ENCODE measurements at places on chromosomes 12 and 14.

DNA sequence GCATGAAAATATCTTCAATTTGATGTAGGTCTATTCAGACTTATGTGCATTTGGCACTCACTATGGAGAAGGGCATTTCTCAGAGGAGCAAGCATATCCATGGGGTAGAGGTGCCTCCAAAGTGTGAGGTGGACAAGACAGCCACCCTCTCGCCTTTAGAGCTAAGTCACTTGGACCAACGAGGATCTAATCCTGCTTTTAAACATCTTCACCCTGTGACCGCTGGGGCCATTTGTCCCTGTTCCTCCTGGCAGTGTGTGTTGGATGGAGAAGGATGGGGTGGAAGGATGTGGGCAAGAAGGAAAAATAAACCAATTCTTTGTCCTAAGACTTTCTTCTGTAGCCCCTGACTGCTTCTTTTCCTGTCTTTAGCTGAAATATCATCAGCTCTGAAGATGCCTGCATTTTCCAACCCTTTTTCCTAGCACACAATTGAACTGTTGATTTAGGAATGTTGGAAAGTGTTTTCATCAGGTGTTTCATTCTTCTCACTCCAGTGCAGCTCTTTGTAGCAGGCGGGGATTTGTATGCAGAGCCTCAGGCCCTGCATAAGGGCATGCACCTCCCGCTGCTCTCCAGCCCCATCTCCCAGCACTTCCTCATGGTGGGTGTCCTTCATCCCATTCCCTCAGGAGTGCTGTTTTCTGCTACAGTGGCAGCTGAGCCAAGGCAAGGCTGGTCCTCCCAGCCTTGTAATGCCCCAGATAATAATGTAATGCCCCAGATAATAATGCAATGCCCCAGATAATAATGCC is 5.3 kb downstream of the FGF6 start:
- no peak for DNase-seq

DNA sequence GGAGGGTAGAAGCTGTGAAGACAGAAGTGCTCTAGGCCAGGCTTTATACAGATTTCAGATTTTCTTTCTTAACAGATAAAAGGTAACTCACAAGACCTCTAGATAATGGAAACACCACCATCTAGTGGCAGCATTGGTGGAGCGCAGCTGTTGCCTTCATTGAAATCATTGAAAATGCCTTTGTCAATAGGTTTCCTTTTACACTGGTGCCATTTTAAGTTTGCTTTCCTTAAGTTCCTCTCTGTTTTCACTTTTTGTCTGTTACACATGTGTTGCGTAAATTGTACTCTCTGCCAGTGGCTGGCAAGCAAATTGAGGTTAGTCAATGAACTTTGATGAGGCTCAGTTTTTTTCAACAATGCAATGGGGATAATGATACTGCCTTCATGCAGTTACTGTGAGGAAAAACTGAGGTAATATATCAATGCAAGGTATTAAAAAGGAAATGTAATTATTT is 31.1 kb downstream of the ALDH1L2 start:
- peak; percentile 34 for DNase-seq

- no peak for DNase-seq
Observed at GRCh38 chr12:53219292-53219955, 12.4 kb upstream of the ITGB7 start.

- DNase-seq, result no peak
Observed at GRCh38 chr14:104933746-104934733, 9.4 kb downstream of the PLD4 start.

DNA sequence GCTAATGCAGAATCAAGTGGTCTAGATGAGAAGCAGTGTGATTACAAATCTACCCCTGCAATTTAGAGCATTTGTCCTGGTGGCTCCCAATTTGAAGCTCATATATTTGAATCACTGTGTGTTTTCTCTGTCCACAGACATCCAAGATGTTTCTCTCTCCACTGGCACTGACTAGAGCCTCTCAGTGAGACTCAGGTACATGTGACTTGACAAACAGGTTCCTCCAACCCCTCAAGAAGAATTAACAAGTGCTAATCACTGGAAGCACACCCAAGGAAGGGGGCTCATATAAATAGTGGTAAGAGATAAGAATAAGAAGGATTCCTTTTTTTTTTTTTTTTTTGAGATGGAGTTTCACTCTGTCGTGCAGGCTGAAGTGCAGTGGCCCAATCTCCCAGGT is 20.5 kb downstream of the OR10G2 start:
- DNase-seq, result no peak

- DNase-seq, result no peak
Observed at GRCh38 chr12:132202929-132203721, 58.9 kb downstream of the NOC4L start.

DNA sequence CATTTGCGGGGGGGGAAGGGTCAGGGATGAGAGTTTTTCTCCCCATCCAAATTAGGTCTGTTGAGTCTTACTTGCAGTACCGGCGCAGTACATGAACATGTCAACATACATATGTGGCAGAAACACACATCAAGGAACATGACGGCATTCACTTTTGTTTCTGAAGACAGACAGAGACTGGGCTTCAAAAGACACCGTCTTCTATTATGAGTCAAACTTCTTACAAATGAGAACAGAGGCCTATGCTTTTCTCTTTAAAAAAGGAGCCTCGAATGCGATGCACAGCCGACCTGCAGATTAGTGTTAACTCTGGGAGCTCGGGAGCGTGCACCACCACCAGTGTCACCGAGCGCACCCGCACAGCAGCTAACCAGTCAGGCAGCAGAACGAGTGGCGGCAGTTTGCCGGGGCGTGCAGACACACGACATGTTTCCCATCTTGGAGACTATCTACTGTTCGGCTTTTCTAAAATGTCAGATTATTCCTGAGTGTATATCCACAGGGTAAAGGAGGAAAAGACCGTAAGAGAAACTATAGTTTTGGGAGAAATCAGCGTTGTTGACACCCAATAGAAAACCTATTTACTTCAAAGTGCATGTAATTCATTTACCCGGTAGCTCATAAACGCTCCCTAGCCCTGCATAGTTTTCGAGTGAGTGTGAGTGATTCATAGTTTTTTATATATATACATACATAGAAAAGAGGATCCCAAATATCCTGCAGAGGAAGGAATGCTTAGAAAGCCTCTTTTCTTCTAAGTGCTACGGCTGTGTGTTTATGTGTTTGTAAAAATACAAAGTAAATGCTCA is 33.0 kb downstream of the UBR7 start:
- DNase-seq, result no peak

DNA sequence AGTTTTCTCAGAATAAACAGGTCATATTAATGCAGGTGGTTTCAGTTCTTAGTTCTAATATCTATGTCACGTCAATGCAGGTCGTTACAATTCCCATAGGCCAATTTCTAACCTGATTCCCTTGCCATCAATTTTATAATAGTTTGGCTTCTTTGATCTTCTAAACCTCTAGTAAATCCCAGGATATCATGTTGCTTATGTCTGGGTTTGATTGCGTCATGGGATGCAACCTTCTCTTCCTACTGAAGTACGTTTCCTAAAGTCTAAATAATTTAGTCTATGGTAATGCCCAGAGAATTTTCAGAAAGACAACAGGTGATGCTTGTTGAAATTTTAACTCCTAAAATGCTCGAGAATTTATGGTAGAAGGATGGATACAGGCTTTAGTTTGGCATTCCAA is 19.2 kb downstream of the TAS2R7 start:
- no peak for DNase-seq

- DNase-seq, result no peak
Observed at GRCh38 chr14:71730471-71730870, 201.8 kb upstream of the RGS6 start.

DNA sequence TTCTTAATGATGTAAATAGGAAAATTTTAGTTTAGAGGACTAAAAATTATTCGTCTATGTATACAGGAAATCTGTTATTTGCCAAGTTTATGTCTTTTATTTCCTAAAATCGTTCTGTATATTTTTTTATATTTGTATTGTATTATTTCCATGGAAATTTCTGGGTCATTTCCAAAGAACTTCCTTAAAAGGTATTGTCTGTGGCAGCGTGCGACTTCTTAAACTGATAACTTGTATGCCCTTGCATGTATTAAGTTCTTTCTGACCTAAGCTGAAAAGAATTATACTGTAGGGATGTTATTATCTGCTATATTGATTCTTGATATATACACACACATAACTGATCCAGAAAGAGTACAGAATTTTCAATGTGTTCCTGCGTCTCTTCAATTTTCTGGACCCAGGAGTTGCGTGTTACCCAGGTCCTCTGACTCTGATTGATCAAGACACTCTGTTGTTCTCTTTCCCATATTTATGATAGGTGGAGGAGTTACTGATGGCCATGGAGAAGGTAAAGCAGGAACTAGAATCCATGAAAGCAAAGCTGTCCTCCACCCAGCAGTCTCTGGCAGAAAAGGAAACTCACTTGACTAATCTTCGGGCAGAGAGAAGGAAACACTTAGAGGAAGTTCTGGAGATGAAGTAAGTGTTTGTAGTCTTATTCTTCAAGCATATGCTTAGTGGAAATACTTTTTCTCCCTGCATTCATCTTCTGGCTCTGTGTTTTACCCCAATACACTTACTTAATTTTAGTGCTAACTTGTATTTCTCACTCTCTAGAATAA is 298.5 kb downstream of the ERC1 start:
- no peak for DNase-seq

DNA sequence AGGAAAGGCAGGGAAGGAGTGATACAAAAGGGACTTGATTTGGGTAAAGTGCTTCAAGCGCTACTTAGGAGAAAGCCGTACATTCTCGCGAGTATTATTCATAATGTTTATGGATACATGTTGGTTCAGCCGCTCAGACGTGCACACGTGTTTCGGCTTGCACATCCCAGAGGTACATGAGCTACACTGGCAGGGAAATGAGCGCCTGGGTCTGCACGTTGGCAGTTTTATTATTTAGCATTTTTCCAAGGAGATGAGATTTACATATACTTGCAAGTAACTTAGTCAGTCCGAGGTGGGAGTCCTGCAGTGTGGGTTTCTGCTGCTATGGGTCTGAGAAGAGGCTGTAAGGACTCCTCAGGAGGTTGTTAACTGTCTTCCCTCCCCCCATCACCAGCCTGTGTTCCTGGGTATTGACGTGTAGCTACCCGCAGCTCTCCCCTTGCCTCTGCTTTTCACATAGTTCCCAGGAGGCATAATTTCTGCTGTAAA is 1.5 kb downstream of the PRKCH start:
- no peak for DNase-seq

DNA sequence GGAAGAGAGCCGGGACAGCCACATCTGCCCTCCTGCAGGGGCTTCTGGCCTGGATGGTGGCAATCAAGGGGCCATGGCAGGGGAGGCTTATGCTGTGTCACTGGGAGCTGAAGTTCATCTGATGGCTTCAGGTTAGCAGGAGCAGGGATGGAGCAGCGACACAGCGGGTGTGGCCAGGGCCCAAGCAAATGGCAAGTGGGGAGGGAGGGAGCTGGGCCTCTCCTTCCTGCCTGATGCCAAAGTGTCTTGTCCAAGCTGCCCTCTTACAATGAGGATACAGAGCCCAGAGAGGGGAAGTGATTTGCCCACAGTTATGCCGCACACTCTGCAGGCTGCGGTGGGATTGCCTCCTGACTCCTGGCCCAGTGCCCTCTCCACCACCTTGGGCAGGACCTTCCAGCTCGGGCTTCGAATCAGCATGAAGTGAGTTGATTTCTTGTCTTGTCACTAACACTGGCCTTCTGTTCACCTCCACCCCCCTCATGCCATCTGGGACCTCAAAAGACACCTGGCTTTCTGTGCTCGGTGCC is 51.3 kb downstream of the IQSEC3 start:
- DNase-seq, result no peak

- DNase-seq, result no peak
Observed at GRCh38 chr12:76943008-76943407, 64.2 kb upstream of the CSRP2 start.

- no peak for DNase-seq
Observed at GRCh38 chr14:33934043-33934750, 16.7 kb downstream of the EGLN3 start.

DNA sequence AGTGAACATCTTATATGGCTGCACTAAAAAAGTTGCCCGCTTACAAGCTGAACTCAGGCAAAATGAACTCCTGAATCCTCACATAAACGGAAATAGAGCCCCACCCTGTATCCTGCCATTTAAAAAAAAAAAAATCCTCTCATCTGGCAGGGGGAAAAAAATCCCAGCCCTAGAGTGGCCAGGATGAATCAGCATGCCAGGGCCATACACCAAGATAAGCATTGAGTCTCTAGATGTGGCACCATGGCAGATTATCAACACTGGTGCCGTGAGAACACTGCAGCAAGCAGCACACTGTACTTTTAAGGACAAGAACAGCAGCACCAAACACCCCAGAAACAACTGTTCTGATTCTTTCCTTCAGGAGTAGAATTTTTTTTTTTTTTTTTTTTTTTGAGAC is 65.5 kb downstream of the RASSF3 start:
- DNase-seq, result no peak

GRCh38 chr14:77498120-77498979 is at the start of gene ISM2:
TSS of gene ISM2 (minus strand) at chr14:77498816. CDS start at chr14:77498793, 23 bp downstream.
- peak; percentile 9 for DNase-seq

GRCh38 chr12:5889381-5890047 is 55.5 kb downstream of the ANO2 start:
- no peak for DNase-seq

- DNase-seq, result no peak
Observed at GRCh38 chr12:115962216-115962615, 315.3 kb downstream of the MED13L start.

GRCh38 chr14:93137864-93138263 is 22.1 kb upstream of the ITPK1 start:
- no peak for DNase-seq

GRCh38 chr12:89733579-89734201 is 25.1 kb upstream of the ATP2B1 start:
- no peak for DNase-seq

- DNase-seq, result no peak
Observed at GRCh38 chr12:47303207-47303606, 223.4 kb upstream of the AMIGO2 start.

DNA sequence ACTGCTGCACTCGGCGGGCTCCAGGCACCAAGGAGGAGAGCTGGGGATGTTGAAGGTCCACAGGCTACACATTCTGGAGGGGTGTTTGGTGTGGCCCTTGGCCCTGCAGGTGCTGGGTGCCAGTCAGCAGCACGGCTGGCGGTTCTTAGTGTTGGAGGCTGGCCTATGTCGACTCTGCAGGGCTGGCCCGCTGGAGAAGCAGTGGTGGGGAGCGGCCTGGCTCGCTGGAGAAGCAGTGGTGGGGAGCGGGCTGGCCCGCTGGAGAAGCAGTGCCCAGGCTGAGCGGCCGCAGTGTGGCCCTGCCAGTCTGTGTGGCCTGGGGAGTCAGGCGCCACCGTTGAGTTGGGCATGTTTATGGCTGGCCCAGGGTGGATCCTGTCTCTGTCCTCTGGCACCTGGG is 27.3 kb downstream of the MTA1 start:
- no peak for DNase-seq
